ENCODE measurements at places on chromosomes 7 and 10.

DNA sequence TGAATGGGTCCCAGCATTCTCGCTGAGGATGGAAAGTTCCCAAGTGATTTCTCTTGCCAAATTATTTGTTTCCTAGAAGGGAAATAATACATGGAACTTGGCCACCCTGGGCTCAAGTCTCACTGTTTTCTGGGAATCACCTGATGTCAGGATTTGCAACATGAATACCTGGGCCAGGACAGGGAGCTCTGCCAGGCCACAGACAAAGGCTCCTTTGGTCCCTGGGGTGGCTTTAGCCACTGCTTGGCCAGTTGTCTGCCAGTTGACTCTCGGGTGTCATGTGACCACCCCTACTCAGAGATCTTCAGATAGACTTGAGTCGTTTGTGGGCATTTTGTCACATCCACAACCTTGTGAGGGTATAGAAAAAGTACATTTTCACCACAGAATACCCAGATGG, 258.0 kb upstream of the HABP2 start:
- DNase-seq: no peak

DNA sequence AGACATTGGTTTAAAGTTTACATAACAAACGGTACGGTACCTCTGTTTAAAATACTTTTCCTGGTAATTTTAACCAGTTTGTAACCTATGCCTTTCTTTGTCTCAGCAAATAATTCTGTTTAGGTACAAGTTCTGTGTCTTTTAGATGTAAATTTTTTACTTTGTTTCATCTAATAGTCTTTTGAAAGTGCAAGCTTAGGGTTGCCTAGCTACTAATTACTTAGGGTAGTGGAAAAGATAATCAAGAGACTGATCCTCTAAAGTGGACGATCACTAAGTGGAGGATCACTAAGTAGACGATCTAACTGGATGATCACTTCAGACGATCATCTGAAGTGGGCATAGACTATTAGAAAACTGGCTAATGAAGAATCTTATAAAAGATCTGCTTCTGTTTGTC, 16.1 kb upstream of the FKBP9 start:
- no peak for DNase-seq

DNA sequence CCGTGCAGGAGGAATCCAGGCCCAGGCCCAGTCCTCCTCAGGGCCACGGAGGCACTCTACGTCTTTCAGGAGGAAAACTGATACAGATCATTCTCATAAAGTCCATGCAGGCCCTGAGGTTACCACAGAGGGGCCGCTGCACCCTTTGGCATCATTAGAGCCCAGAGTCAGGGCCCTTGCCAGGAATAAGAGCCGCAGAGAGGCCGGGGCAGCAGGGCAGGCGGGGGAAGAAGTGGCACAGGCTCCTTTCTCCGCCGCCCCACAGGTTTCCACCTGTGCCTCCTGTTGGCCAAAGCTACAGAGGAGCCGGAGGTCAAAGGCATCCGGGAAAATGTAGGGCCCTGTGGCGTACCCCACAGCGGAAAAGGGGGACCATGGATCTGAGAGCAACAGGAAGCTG, 366.6 kb upstream of the SHH start:
- no peak for DNase-seq

- no peak for DNase-seq
Observed at GRCh38 chr7:1499367-1500029, 4.7 kb downstream of the INTS1 start.

DNA sequence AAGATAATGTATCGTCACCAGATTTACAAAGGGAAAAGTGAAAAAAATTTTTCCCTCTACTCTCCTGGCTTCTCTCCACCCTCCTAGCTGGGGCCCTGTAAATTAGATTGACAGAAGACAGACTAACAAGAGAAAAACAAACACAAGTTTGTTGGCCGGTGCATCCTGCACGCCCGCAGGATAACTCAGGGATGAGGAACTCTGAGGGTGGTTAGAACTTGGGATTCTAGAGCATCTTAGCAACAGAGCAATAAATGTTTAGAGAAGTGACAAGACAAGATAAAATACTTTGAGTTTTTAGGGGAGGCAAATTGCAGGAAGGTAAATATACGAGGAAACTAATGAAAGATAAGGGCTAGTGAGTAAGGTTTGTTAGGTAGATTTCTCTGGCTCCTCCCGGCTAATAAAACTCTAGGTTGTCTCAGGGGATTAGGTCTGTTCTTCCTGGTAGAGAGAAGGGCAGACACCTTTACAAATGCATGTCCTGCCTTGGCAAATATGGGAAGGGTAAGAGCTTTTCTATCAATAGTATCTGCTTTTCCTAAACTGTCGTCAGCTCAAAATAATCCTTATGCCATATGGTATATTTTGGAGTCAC, 4.3 kb upstream of the UCN3 start:
- DNase-seq: no peak

DNA sequence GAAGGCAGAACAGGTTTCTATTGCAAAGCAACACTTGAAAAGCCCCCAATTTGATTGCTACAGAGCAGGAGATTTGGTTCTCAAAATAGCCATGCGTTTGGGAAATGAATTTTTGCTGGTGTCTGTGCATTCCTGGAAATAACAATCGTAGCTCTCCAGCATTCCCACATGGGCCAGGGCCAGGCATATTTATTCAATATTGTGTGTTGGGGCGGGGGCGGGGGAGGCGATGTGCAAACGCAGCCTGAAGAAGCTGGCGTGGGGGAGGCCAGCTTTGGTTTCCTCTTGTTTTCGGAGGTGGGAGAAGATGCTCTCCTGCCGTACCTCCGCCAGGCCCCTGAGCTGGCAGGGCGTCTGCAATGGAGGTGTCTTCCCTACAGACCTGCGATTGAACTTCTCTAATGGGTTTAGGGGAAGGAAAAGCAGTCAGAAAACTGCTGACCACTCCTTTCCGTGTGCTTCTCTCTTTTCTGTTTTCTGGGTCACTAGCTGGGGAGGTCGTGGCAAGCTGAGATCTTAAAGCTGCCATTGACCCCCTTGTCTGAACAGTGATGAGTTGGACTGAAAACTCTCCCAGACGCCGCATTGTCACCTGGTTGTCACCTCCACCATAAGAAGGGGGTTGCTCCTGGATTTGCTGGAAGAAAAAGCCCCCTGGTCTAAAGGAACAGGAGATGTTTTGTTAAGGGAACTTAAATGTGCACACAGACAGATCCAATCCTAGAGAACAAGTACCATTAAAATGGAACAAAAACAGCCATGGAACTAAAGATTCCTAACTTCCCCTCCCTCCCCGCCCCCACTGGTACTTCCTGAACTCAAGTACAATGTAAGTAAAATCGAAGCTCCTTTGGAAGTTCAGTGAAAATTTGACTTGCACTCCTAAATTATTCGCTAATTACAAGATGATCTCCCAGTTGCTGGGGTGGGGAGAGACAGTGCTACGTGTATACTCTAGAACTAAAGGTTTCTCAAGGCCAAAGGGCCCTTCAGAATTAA, 56.4 kb upstream of the HABP2 start:
- DNase-seq: no peak

DNA sequence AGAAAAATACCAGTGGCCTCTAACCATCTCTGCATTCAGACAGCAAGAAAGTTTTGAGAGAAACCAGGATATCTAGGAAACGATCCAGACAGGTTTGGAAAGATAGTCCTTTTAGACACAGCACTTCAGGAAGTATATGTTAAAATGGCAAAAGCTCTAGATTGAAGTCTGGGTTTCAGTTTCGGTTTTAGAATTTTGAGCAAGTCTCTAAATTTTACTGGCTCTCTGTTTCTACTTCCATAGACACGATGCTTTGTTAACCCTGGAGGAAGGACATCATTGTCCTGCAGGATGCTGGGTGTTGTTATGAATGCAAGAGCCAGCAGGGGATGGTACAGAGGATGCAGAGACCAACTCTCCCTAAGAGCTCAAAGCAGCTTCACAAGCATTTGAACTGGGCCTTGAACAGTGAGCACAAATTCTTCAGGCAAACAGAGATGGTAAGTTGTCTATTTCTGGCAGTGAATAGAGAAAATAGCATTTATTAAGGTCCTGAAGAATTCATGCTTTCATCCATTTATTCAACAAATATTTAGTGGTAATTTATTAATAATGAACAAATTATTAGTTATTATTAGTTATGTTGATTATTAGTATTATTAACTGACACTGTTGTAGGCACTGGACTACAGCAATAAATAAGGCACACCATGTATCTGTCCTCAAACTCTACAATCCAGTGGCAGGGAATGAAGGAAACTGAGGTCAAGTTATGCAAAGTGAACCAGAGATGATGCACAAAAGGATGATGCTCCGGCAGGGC, 152.7 kb upstream of the NRP1 start:
- no peak for DNase-seq

Measured in T-helper 9 cell (primary cell).